ENCODE measurements at places on chromosomes 16 and 17.
A peak's percentile ranks its signal among the peaks of the same experiment; 100 is the strongest.

DNA sequence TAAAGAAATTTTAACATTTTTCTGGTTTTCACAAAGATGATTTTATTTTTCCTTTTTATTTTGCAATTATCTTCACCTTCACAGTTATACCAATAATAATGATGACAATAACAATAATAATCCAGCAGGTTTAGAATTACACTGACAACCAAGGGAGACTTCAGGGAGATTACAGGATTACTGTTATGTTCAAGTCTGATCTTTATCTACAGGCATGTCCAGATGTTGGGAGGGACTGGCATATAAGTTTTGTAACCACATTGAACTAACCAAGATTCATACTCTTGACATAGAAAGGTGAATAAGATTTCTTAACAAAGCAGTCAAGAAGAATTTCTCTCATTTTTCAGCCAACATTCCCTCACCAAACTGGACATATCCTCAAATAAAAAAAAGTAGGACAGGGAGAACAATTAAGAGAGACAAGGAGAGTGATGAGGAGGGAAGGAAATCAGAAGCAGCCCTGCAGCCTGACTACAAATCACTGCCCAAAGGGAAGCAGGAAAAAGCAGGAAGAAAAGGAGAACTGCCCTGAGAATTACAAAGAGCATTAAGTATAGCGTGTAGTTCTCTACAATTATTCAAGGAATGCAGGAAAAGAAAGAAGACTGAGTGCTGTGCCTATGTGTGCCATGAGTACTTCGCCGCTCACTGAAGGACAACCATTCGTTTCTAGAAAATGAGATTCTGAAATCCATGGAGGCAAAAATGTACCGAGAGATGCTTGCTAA is 155.7 kb upstream of the C17orf78 start:
- no peak for DNase-seq

DNA sequence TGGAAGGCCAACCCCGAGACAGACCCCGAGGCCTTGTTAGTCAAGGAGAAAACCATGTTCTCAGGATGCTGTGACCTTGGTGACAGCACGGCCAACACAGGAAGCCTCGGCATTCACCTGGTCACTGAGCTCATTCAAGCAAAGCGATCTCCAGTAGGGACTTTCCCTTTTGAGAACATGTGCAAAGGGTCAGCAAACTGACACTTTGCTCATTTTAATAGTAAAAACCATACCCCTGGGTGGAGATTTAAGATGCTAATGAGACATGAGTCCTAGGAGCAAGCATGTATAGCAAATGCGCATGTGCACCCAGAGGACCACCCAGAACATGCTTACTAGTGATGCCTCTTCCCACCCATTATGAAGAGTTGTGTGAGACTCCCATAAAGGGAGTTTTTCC is 5.7 kb upstream of the SULT1A2 start:
- DNase-seq, result no peak

- DNase-seq, result no peak
These were observed 101.4 kb downstream of the PITPNC1 start for GRCh38 chr17:67478401-67479041.

- DNase-seq, result peak; percentile 82
These were observed 2.3 kb downstream of the BAHCC1 start for GRCh38 chr17:81397314-81398175.

- DNase-seq, result no peak
These were observed 79.3 kb downstream of the EMP2 start for GRCh38 chr16:10501016-10501607.

DNA sequence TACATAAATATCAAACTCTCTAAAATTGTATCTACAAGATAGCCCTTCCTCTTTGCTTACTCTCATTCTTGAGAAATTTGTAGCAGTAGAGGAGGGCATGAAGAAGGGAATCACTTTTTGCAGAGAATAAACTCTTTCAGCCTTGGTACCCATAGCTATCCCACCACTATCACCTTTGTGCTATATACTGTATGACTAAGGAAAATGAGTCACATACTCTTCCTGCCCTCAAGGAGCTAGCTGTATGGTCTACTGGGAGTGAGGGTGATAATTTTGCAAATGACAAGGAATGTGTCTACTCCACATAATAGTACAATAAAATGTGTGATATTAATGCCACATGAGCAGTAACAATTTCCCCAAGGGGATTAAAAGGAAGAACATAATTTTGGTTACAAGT is 184.6 kb upstream of the WSB1 start:
- DNase-seq, result no peak
